Activated T-cell treated with anti-CD3 and anti-CD28 coated beads, Interleukin-2, amount 50 U/mL, for 4 hours (primary cell): ENCODE measurements at places on chromosomes 11 and 22. TPM values are rescaled to one million over a fixed set of nuclear protein-coding genes. Genes with fewer than 3 reads are reported as not detected.
A peak's percentile ranks its signal among the peaks of the same experiment; 100 is the strongest.

GRCh38 chr11:118108513-118108912 lies 21.8 kb upstream of the SMIM35 start:
- DNase-seq = no peak

- DNase-seq = no peak
Measured at GRCh38 chr11:20193307-20193706, 33.0 kb upstream of the DBX1 start.

GRCh38 chr11:76228071-76228874 lies 22.0 kb upstream of the WNT11 start:
- no peak for DNase-seq

- DNase-seq = no peak
Measured at GRCh38 chr11:6354651-6355485, 34.6 kb upstream of the CAVIN3 start.

GRCh38 chr11:57567515-57568329 lies at the start of gene UBE2L6:
Gene UBE2L6, minus strand, starts transcription at chr11:57567672. Its CDS starts 61 bp downstream, at chr11:57567611.
- peak; percentile 66 for DNase-seq

DNA sequence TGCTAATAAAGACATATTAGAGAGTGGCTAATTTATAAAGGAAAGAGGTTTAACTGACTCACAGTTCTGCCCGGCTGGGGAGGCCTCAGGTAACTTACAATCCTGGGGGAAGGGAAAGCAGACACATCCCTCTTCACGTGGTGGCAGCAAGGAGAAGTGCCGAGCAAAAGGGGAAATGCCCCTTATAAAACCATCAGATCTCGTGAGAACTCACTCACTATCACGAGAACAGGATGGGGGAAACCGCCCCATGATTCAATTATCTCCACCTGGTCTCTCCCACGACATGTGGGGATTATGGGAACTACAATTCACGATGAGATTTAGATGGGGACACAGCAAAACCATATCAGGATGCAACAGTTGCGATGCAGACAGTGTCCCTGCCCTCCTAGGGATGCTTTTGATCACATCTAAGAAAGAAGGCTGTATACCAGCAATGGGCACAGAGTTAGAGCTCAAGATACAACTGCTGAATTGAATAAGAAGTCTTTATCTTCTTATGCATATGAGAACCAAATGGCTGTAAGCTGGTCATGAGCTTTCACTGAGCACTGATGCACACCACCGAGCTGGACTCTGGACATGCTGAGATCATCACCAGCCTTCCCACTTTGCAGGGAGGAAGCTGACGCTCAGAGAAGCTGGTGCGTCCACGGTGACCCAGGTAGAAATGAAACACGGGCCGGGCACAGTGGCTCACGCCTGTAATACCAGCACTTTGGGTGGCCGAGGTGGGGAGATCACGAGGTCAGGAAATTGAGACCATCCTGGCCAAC lies 255.2 kb downstream of the MN1 start:
- DNase-seq = no peak

- DNase-seq = no peak
Measured at GRCh38 chr22:50302041-50302541, 5.4 kb downstream of the PLXNB2 start.

DNA sequence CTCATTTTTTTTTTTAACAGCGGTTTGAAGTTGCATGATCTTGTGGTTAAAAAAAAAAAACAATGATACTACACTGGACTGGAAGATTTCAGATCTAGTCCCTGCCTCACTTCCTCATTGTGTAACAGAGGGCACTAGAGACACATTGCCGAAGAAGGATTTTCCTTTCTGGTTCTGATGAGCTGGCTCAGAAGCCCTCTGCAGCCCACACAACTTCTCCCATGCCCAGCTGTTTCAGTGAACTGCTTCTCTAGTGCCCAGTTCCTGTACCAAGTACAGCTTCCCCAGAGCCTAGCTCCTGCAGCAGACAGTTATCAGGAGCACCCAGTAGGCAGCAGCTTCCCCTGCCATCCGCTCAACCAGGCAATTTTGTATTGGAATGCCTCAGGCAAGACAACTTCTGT lies 29.5 kb upstream of the ANO5 start:
- DNase-seq = no peak

GLB1L2 gene
- total RNA-seq = 8.3 TPM

NFAM1 gene
- total RNA-seq = 0.03 TPM

HEPHL1 gene
- total RNA-seq = not detected
